DMS79 treated with DMSO at 0.1 percent for 48 hours (cell line): ENCODE measurements at places on chromosomes 3 and 15.

DNA sequence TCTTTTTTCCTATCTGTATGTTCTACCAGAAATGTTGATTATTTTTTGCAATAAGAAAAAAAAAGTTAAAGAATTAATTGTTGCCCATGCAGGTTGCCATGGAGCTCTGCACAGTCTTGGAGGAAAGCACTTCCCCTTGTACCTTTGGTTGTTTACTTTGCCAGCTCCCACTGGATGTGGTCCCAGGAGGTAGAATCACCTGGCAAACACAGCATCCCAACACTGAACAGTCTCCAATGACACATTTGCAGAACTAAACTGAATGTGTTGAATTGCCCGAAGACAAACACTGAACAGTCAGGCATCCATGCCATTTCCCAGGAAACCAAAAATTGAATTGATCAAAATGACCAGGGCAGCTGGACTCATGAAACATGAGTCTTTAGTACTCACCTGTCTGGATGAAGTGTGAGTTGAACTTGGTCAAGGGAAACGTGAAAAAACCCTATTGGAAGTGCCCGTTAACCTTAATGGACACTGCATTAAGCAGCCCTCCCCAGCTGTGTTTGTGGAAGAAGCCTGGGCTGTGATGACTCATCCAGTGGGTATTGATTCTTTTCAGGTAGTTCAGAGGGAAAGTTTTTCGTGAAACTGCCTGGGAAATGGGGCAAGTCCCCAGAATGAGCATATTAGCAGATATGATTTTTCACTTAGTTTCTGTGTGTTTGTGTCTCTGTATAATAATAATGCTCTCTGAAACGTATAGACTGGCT, 284.7 kb upstream of the STT3B start:
- DNase-seq, result no peak

GRCh38 chr3:145094355-145094941, 1066.5 kb downstream of the PLOD2 start:
- no peak for DNase-seq

- no peak for DNase-seq
Measured at GRCh38 chr3:35777065-35777464, 137.7 kb downstream of the ARPP21 start.

DNA sequence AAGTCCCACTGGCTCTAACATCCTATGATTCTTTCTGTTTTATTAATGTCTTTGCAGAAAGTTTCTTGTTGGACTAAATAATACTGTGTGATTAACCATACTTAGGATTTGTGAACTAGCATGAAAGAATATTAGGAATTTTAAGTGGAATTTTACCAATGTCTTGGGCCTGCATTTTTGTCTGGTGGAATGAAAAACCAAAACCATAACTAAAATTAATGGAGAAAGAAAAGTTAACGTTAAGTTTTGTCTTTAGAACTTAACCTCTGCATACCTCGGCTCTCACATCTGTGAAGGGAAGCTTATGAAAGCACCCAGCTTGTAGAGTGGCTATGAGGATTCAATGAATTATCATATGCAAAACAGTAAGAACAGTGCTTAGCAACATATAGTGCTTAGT, 6.5 kb downstream of the FBN1 start:
- no peak for DNase-seq

DNA sequence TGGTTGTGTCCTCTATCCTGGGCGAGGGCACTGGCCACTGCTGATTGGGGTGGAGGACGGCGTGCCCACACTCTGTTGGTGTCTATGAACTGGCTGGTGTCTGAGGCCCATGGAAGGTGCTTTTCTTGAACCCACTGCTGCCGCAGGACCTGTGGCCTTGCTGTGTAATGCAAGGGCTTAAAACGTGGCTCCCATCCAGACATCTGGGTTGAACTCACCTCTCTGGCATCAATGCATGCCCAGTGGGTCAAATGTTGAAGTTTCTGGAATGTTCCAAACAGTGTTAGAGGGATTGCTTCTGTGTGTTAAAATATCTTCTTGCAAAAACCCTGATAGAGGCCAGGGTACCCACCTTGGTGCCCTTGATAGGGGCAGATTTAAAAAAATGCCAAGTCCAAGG, 42.6 kb downstream of the FAM3D start:
- no peak for DNase-seq
